ENCODE measurements at places on chromosomes 5 and 9. TPM values are rescaled to one million over a fixed set of nuclear protein-coding genes. Genes with fewer than 3 reads are reported as not detected.

NR2F1 gene
- total RNA-seq, result 25.5 TPM

SLC6A19 gene
- not detected for total RNA-seq

ASTN2 gene
- total RNA-seq, result 5.2 TPM

LRRC19 gene
- not detected for total RNA-seq

NOXA1 gene
- 0.49 TPM for total RNA-seq

TENT4A gene
- total RNA-seq, result 15.7 TPM

ANKRD33B gene
- total RNA-seq, result 7.0 TPM

PRDM9 gene
- not detected for total RNA-seq

LAMC3 gene
- total RNA-seq, result 1.8 TPM

CD74 gene
- total RNA-seq, result 13.3 TPM
